Effector CD4-positive, alpha-beta T cell (primary cell): ENCODE measurements at places on chromosomes 7 and 10.

DNA sequence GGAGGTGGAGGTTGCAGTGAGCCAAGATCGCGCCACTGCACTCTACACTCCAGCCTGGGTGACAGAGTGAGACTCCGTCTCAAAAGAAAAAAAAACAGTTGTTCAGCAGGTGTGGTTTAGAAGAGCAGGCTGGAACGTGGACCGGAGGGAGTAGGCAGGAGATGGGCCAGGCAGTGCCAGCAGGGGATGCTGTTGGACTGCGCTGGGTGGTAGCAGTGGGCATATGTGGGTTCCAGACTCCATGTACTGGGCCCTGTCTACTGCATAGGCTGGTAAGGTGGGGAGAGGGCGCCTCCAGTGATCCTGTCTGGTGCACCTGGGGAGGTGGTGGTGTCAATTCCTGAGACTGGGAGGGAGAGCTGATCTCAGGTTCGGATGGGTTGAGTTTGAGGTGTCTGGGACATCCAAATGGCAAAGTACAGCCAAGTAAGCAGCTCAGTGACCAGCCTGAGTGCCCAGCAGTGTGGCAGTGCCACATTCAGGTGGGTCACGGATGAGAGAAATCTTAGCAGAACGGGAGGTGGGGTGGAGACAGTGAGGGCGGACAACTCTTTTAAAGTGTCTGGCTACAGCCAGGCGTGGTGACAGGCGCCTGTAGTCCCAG, 25.9 kb downstream of the SFXN4 start:
- peak; percentile 37 for DNase-seq

- DNase-seq = no peak
Observed at GRCh38 chr10:98338318-98338717, 70.3 kb upstream of the LOXL4 start.

- DNase-seq = no peak
Observed at GRCh38 chr10:45239642-45240041, 75.8 kb downstream of the OR13A1 start.

GRCh38 chr7:123635551-123636359, 19.9 kb upstream of the LMOD2 start:
- DNase-seq = no peak

DNA sequence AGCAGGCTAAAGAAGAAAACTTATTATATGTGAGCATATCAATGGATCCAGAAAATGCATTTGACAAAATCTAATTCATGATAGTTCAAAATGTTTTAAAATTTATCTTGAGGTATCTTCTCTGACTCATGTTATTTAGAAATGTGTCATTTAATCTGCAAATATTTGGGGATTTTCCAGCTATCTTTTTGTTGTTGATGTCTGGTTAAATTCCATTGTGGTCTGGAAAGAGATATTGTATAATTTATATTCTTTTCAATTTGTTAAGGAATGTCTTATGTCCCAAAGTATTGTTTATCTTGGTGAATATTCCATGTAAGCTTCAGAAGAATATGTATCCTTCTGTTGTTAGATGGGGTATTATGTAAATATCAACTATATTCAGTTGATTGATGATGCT, 942.5 kb downstream of the KCNMA1 start:
- no peak for DNase-seq

DNA sequence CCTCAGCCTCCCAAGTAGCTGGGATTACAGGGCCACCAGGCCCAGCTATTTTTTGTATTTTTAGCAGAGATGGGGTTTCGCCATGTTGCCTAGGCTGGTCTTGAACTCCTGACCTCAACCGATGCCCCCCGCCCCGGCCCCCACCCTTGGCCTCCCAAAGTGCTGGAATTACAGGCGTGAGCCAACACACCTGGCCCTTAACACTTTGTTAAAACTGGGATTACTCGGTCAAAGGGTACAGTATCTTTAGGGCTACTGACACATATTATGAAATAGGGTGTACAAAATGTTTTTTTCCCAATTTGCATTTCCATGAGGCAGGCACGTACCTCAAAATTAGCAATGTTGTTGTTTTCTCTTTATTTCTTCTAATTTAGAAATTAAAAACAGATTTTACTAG, 11.5 kb downstream of the NUDT5 start:
- DNase-seq = no peak

GRCh38 chr10:33800986-33801385, 466.5 kb upstream of the NRP1 start:
- no peak for DNase-seq

GRCh38 chr7:93889261-93889660, 1.3 kb downstream of the TFPI2 start:
- DNase-seq = no peak

- DNase-seq = no peak
Observed at GRCh38 chr7:8338206-8338605, 76.2 kb upstream of the ICA1 start.

GRCh38 chr7:132572526-132572925, 3.7 kb downstream of the PLXNA4 start:
- no peak for DNase-seq

DNA sequence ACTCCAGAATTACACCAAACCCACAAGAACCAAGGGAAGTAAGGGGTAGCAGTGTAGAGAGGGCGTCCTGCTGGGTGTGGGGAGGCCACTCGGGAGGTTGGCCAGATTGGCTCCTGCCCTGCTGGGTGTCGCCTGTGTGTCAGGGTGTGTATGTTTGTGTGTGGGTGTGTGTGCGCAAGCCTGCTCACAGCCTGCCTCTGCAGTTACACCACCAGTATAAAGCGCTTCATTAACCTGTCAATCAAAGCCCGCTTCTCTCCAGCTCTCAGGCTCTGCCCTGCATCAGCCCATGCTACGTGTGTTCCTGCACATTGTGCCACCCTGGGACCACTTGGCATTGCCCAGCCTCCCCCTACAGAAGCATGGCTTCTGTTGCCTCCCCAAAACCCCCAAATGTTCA, 83.3 kb upstream of the PAX2 start:
- DNase-seq = no peak

DNA sequence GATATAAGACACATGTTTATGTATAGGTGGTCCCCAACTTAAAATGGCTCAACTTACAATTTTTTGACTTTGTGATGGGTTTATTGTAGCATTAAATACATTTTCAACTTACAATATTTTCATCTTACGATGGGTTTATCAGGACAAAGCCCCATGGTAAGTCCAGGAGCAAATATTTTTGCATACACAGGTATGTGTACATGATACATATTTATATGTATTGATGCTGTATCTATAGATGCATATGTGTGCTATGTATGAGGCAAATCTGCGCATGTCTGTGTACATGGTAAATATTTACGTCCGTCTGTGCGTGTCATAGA, 664 bp upstream of the UBE3C start:
- DNase-seq = no peak

DNA sequence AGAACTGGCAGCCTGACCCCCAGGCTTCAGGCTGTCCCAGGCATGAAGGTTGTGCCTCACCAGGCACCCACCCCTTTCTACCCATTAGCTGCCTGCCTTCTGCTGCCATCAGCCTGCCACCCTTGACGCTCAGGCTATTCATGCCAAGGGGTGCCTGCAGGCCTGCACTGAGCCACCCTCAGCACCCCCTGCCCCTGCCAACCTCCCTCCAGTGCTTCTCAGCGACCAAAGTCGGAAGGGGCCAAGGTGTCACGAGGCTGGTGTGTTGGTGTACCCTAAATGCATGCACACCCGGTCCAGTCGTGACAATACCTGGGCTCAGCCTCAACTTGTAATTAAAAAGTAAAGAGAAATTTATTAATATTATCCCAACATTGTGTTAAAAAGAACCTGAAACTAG, 422.7 kb downstream of the ARL4A start:
- DNase-seq = no peak

GRCh38 chr7:15086131-15086611, 183.6 kb upstream of the DGKB start:
- DNase-seq = no peak

- DNase-seq = no peak
Observed at GRCh38 chr10:76287856-76288255, 856.4 kb downstream of the LRMDA start.

DNA sequence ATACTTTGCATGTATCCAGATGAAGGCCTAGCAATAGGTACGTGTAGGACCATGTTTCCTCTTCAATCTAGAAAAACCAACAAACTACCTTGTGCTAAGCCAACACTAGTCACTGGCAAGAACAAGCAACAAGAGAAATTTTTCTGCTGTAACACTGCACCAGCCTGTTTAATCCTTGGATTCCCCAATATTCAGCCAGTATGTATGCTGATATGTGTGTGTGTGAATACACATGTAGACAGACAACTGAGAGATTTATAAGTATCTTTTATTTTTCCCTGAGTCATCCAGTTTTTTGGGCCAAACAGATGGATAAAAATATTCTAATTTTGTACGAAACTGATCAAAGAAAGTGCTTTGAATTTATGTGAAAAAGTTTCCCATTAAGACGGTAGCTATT, 26.2 kb downstream of the GLI3 start:
- no peak for DNase-seq

GRCh38 chr7:123749537-123749857, 694 bp upstream of the WASL start:
- DNase-seq = no peak

GRCh38 chr7:82081644-82082224, 311.9 kb upstream of the HGF start:
- no peak for DNase-seq

DNA sequence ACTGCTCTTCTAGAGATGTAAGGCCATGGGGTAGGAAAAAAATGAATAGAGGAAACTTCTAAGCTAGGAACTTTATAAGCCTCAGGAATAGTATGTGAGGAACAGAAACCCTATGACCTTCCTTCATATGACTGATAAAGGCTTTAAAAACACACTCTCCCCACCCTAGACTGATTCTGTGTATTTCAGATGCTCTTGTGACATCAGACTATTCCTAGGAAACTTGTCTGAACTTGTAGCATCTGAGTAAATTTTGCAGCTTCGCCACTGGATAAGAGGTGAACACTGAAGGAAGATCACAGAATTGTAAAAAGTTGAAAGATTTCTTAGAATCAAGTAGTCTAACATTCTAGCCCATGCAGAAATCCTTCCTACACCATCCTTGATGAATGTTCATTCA, 31.0 kb upstream of the CBLL1 start:
- no peak for DNase-seq

- no peak for DNase-seq
Observed at GRCh38 chr7:42192066-42192465, 44.9 kb downstream of the GLI3 start.

- no peak for DNase-seq
Observed at GRCh38 chr10:103926722-103927319, 8.8 kb upstream of the STN1 start.

GRCh38 chr7:95429241-95429990, 5.4 kb downstream of the PON2 start:
- DNase-seq = no peak

DNA sequence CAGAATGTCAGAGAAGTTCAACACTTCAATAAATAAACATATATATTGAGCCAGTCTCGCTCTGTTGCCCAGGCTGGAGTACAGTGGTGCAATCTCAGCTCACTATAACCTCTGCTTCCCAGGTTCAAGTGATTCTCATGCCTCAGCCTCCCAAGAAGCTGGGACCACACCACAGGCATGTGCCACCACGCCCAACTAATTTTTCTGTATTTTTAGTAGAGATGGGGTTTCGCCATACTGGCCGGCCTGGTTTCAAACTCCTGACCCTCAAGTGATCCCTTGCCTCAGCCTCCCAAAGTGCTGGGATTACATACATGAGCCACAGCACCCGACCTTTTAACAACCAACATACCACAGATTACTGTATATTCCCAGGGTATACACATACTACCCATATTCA, 134.2 kb downstream of the JMJD1C start:
- no peak for DNase-seq

GRCh38 chr7:77235276-77235675, 35.7 kb upstream of the FGL2 start:
- no peak for DNase-seq

- DNase-seq = no peak
Observed at GRCh38 chr10:87598700-87599099, 61.0 kb upstream of the PAPSS2 start.

GRCh38 chr10:519716-520401, 169.6 kb downstream of the DIP2C start:
- no peak for DNase-seq

GRCh38 chr10:130179640-130180039, 43.4 kb downstream of the GLRX3 start:
- DNase-seq = no peak

- no peak for DNase-seq
Observed at GRCh38 chr7:361680-362401, 71.9 kb downstream of the FOXL3 start.

DNA sequence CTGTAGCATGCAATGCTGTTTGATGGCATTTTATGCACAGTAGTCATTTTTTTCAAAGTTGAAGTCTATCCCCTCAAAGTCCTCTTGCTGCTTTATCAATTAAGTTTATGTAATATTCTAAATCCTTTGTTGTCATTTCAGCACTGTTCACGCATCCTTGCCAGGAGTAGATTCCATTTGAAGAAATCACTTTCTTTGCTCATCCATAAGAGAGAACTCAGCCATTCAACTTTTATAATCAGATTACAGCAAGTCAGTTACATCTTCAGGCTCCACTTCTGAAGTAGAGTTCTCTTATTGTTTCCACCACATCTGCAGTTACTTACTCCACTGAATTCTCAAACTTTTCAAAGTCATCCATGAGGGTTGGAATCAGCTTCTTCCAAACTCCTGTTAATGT, 32.3 kb downstream of the SDHAF3 start:
- DNase-seq = no peak

DNA sequence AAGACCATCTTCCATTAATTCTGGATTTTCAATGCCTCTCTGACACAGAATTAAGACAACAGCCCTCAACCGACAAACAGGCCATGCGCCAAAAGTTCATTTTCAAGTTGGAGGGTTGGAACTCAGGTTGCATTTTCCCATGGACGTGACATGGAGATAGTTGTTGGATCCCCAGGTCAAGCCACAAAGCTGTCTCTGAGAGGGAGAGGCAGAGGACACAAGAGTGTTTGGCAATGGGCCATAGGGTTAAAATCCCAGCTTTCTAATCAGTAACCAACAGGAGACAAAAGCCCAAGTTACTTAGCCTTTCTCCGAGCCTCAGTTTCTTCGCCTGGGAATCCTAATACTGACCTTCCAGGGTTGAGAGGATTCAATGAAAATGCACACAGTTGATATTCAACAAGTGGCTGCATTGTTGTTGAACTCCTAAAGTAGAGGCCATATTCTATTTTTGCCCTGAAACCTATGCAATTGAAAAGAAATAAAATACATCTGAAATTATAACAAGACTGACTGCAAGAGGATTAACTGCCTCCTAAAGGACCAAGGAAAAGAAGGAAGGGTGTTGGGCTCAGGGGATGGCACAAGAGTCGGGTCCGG, 44.3 kb downstream of the SORBS1 start:
- no peak for DNase-seq

GRCh38 chr10:71359364-71360046, 37.2 kb upstream of the CDH23 start:
- DNase-seq = no peak

GRCh38 chr7:55574051-55574717, 1.9 kb upstream of the VOPP1 start:
- no peak for DNase-seq

- DNase-seq = no peak
Observed at GRCh38 chr10:109062371-109062770, 860.9 kb downstream of the XPNPEP1 start.

GRCh38 chr7:134327896-134328295, 11.2 kb upstream of the SLC35B4 start:
- peak; percentile 40 for DNase-seq

- no peak for DNase-seq
Observed at GRCh38 chr7:8210845-8211724, 50.9 kb downstream of the ICA1 start.

GRCh38 chr7:44121761-44122420, 1.5 kb downstream of the POLD2 start:
- no peak for DNase-seq

- peak; percentile 51 for DNase-seq
Observed at GRCh38 chr7:128209229-128210035, 31.6 kb upstream of the LEP start.

GRCh38 chr7:130721486-130722277, 12.3 kb downstream of the KLF14 start:
- no peak for DNase-seq
